ENCODE measurements at places on chromosomes 2 and 18. TPM values are rescaled to one million over a fixed set of nuclear protein-coding genes. Genes with fewer than 3 reads are reported as not detected.

DLX2 gene
- 1.1 TPM for total RNA-seq

DNA sequence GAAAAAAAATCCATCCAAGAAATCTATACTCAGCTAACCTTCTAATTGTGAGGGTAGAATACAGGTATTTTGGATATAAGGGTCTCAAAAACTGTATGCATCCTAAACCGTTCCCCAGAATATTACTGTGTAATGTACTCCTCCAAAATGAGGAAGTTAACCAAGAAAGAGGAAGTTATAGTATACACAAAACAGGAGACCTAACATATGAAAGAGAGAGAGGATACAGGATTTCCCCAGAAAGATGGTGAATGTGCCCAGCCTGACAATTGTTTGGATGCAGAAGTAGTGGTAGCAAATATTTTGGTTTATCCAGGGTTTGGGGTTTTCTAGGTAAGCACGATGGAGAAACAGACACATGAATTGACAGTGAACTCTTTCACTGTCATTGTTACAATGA lies 50.6 kb downstream of the GALNT3 start:
- no peak for DNase-seq

PLA2R1 gene
- total RNA-seq: 5.3 TPM

DNA sequence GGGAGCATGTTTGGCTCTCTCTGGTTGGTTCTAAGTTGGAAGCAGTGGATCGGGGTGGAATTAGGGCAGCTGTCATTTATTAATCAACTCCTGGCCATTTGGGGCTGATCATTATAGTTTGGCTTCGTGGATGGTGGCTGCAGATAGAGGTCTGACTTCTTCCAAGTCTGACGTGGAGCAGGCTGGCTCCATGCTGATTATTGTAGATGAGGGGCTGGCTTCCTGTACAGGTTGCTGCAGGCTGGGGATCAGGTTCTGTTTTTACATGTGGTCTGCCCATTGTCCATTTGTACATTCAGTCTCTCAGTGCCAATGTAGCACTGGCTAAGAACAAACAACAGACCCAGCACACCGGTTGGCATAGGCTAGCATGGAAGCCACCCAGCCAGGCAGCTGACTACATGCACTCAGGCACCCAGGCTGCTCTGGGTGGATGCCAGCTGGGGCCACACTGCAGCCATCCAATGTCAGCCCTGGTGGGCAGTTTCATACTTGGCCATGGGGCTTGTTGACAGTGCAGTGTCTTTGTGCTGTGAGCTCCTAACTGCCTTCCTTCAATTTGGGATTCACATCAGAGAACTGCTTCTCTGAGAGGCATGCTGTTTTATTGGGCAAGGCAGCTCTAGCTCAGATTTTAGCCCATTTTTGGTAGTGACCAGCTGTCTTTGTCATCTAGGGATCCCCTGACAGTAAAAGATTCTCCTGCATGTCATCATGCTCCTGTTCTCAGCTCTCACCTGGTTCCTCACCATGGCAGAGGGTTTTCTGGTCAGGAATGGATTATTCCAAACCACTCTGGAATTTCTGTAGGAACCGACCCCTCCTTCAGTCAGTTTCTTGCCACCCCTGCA lies 25.4 kb downstream of the NPAS2 start:
- DNase-seq: no peak

DNA sequence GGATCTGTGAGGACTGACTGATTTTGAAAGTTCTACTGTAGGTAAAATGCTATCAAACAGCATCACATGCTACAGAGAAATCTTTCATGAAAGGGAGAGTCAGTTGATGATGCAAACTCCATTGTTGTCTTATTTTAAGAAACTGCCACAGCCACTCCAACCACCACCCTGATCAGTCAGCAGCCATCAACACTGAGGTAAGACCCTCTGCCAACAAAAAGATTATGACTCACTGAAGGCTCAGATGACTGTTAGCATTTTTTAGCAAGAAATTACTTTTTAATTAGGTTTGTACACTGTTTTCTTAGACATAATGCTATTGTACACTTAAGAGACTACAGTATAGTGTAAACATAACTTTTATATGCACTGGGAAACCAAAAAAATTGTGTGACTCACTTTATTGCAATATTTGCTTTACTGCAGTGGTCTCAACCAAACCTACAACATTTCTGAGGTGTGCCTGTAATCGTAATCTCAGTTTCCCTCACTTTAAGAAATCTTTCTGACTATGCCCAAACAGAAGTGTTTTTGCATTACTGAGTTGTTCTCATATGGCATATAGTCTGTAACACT lies 42.8 kb downstream of the METTL8 start:
- no peak for DNase-seq

DNA sequence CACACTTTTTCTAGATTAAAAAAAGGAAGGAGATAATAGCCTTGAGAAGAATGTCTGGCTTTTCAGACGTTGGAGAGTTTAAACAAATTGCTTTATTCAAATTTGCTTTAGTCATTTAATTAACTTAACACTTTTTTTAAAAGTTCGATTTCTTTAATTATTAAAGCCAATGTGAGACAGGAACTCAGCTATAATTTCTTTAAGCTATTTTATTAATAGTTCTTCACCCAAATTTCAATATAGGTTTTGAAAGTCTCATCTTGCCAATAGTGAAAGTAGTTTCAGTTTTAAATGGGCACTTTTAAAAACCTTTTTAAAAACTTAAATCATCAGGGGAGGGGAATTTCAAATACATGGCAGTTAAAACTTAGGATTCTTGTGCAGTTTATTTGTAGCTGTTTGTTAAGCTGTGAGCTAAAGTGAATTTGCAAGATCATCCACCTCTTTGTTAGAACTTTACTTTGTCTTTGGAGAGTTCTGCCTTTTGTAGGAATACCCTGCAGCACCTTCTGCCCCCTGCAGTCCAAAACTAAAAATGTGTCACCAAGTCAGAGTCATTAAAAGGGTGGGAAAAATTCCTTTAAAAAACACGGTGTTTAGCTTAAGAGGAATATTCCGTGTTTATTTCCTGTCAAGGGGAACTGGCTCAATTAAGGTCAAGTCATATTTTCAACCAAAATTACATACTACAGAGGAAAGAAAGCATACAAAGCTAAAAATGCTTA lies 4.6 kb downstream of the TGIF1 start:
- DNase-seq: peak; percentile 71

DNA sequence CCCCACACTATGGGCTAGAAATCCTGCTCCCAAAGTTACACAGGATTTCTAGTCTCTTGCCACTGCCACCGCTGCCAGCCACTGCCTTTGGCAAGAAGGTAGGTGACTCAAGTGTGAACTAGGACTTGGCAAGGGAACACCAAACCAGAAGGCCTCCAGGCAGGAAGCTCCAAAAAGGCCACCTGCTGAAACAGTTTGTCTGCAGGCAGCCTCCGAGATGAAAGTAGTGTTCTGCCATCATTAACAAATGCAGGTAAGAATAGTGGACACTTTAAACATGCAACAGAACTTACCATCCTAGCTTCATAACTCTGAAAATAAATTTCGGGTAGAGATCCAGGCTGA lies 3.9 kb downstream of the ANKRD44 start:
- DNase-seq: no peak

Data from testis (tissue), 5 donors.